ENCODE measurements at places on chromosomes 5 and 9.

DNA sequence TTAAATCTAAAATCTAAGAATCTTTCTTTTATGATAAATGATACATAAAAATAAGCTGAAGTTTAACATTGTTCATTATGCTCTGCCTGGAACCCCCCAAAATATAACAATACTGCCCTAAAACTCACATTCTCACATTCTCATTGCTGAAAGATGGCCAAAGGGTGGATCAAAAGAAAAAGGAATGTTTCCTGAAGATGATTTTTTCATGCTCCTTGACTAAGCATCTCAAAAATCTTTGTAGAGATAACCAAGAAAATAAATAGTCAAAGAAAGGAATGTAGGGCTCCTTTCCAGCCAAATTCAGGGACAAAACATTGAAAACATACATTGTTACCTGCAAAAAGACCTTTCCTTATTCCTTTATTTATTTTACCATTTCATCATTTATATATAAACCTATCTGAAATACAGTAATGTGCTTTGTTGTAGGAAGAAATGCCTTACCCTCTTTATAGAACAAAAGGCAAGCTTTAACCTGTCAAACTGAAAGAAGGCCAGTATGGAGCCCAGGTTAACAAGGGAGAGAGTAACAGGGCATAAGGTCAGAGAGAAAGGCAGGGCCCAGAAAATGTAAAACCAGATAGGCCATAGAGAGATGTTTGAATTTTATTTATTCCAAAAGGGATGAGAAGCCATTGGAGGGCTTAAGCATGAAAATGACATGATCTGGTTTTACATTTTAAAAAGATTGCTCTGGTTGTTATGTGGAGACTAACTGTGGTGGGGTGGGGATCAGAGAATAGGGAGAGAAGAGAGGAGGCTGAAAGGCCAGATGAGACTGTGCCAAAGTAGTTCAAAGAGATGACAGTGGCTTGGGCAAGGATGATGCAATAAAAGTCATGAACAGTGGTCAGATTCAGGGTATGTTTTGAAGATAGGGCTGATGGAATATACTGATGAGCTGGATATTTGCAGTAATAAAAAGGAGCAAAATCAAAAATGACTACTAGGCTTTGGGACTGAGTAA lies 37.3 kb upstream of the CDK5RAP2 start:
- no peak for DNase-seq

DNA sequence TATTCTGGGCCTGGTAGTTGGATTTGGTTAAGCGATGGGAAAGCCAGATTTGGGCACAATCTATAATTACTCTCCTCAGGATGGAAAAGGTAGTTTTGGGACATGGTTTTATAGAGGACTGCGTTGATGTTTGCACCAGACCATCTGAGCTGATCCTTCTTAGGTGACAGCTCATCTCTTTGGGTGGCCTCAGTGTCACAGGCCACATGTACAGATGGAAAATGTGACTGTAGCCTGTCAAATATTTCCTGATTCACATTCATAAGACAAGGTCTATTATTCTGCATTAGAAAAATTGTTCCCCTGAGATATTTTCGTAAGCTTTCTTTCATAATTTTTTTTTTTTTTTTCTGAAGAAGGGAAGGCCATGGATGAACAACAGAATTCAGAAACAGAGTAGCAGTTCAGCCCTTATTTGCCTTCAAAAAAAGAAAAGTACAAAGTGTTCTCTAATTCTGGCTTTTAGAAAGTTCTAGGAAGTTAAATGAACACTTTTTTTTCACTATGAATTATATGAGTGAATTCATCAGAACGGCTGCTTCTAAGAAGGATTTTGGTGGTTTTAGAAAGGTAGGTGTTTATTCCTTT lies 81.0 kb downstream of the NNT start:
- DNase-seq: no peak

DNA sequence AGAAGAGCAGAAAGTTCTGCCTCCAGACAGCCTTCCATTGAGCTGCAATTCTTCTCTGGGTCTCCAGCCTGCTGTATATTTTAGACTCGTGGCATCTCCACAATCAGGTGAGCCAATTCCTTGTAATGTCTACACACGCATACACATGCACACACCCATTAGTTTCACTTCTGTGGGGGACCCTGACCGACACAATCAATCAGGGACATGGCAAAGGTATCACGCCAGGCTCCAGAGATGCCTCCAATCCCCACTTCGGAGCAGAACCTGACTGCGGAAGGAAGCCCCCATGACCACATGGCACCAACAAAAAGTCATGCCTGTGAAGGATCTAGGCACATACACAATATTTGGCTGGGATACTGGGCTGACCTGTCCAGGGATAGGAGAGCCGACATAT lies 21.4 kb downstream of the SEMA4D start:
- no peak for DNase-seq

GRCh38 chr9:84493284-84493947 lies 152.9 kb upstream of the SLC28A3 start:
- DNase-seq: no peak

GRCh38 chr5:125337294-125337693 lies 590.9 kb upstream of the ZNF608 start:
- no peak for DNase-seq

GRCh38 chr5:179284751-179285631 lies 60.3 kb downstream of the ADAMTS2 start:
- no peak for DNase-seq

DNA sequence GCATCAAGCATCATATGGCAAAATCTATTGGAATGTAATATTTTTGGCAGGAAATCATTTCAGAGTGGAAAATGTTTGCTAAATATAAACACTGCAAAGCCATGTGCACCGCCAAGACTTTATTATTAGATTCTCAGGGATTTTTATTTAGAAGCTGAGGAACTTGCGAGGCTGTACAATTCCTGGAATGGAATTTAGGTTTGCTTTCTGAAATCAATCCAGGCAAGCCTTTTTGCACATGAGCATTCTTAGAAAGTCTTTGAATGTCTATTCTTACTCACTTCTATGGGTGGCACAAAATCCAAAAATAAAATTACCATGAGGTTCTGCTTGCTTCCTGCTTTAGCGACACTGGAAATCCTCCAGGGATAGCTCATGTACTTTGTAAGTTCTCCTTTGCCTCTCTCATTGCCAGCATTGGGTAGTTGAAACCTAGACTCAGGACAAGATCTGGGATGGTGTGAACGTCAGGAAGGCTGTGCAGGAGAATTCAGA lies 71.5 kb upstream of the PALM2AKAP2 start:
- no peak for DNase-seq

DNA sequence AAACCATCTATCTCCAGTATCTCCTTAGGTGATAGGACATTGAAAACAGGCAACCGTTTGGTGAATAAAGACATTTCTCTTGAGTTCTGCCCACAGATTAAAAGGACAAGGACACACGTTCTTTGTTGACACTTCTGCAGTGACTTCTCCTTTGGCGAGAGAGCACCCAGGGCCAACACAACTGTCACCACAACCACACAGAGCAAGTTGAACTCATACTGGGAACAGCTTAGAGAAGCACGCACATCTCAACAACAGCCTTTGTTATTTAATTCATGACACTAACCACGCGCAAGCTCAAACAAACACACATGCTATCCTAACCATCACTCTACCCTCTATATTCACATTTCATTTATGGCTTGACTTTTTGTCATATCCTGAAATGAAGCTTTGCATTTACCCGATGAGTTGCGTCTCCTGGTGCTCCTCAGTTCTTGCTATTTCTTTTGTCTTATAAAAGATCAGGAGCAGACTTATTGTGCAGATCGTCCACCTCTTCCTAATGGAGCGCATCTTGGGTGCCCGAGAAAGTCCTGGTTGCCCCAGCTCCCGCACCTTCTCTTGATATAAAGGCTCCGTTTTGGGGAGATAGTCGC lies 543 bp downstream of the ST8SIA4 start:
- peak; percentile 35 for DNase-seq

DNA sequence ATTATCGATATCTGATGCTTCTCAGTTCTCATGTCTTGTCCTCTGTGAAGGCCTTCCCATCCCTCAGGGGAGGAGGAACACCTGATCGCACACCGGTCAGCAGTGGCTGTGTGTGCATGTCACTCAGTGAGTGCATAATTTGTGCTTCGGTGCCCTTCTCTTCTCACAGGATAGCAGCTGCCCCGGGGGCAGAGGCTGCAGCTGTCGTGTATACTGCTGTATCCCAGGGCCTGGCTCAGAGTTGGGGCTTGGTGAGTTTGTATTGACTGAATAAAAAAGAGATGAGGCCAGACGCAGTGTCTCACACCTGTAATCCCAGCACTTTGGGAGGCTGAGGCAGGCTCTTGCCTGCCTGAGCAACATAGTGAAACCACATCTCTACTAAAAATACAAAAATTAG lies 49.7 kb upstream of the NCS1 start:
- DNase-seq: no peak

DNA sequence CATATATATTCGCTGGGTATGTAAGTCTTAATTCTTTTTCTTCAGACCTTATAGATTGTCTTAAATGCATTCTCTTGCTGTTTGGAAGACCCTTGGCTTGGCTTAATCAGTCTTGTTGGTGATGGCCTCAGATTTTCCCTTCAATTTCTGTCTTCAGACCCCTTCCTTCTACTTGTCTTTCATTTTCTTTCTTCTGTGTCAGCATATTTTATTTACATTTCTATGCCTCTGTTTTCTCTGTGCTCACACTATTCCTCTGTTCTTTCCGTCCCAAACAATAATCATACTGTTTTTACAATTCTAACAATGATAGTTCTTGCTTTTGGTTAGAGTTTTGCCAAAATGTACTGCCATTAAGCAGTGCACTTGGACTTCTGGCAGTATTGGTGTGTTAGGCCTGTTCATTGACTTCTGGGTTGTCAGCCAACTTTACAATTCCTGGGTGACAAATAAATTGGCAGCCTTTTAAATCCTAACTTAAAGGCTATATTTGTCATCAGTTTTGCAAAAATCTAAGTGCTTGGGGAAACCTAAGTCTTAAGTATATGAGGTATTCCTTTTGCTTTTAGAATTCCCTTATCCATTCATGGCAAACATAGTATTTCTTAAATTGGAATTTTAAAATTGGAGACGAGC lies 8.0 kb downstream of the SRFBP1 start:
- DNase-seq: no peak

DNA sequence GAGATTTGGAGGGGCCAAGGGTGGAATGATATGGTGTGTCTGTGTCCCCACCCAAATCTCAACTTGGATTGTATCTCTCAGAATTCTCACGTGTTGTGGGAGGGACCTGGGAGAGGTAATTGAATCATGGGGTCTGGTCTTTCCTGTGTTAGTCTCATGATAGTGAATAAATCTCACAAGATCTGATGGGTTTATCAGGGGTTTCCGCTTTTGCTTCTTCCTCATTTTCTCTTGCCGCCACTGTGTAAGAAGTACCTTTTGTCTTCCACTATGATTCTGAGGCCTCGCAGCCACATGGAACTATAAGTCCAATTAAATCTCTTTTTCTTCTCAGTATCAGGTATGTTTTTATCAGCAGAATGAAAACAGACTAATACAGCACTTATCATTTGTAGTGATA lies 29.5 kb upstream of the SPIN1 start:
- no peak for DNase-seq

DNA sequence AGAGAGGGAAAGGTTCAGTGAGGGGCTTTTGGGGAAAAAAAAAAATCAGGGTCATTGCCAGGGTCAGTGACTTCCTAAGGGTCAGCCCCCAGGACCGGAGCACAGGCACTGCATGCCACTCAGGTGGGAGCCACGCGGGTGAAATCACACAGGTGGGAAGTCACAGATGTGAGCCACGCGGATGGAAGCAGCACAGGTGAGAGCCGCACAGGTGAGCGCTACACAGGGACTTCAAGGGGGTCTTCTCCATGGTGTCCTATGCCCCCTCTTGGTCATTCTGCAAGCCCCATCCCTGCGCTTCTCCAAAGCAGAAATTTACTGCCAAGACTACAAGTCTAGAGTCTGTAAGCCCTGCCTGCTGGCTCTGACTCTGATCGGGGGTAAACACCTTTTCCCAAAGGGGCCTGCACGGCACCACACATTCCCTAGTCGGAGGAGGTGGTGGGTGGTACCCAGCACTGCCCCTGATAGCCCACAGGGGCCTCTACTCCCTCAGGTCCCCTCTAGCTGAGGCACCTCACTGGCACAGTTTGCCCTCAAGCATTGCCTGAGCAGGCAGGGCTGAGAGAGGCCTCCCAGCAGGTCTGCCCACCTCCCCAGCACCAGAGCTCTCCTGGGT lies 18.3 kb upstream of the OBP2B start:
- DNase-seq: no peak

DNA sequence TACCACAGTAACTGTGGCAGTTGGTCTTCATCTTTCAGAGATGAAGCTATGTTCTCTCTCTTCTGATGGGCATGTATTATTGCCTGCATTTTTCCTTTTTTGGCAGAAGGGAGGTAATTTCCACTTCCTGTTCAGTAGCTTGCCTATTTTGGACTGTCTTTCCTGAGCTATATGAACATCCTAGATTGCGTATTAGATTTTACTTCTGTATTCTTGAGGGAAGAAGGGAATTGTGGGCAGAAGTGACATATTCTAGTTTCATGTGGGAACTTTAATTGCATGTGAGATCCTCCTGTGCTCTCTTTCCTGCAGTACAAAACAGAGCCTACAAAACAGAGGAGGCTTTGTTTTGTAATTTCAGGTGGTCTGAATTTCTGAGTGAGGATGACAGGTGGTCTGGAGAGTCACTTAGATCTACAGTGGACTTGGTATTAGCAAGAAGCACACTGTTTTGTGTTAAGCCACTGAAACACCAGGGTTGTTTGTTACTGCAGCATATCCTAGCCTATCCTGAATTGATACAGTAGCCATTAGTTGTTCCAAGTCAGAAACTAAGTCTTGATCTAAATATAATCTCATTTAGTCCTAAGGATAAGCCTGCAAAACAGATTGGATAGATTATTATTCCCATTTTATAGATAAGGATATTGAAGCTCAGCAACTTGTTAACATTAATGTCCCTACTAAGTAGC lies 68.1 kb downstream of the AOPEP start:
- DNase-seq: no peak

GRCh38 chr5:84257061-84257460 lies 127.6 kb downstream of the EDIL3 start:
- DNase-seq: no peak

GRCh38 chr5:71907608-71908145 lies 188.6 kb downstream of the CARTPT start:
- DNase-seq: no peak

- no peak for DNase-seq
These were observed 9.6 kb downstream of the MTMR12 start for GRCh38 chr5:32302835-32303754.

- no peak for DNase-seq
These were observed 97.1 kb downstream of the ADAMTS12 start for GRCh38 chr5:33794550-33795181.
